ENCODE measurements at places on chromosomes 6 and 20.

DNA sequence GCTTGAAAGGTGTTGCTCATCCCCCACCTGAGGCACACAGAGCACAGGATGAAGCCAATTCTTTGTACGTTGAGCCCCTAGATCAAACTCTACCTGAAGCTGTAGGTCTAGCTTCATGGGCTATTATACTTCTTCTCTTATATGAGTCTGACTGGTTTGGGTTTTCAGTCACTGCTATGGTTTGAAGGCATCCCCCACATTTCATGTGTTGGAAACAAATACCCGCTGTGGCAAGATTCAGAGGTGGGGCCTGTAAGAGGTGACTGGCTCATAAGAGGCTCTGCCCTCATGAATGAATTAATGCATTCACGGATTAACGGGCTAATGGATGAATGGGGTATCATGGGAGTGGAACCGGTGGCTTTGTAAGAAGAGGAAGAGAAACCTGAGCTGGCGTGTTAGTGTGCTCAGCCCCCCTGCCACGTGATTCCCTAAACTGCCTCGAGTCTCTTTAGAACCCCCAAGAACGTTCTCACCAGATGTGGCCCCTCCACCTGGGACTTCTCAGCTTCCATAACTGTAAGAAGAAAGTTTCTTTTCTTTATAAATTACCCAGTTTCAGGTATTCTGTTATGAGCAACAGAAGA is 39.2 kb downstream of the PREX1 start:
- DNase-seq, result no peak

- no peak for DNase-seq
Observed at GRCh38 chr6:71252410-71252809, 36.2 kb upstream of the OGFRL1 start.

- DNase-seq, result no peak
Observed at GRCh38 chr6:147310521-147310920, 106.3 kb downstream of the STXBP5 start.

- no peak for DNase-seq
Observed at GRCh38 chr6:66897576-66897975, 1190.5 kb upstream of the EYS start.

GRCh38 chr20:37955511-37955910 is 52.6 kb downstream of the VSTM2L start:
- DNase-seq, result no peak

GRCh38 chr20:1934156-1934555 is 38.9 kb downstream of the SIRPA start:
- no peak for DNase-seq

GRCh38 chr20:54144847-54145414 is 28.9 kb downstream of the CYP24A1 start:
- DNase-seq, result no peak

GRCh38 chr6:84078335-84078734 is 44.8 kb downstream of the MRAP2 start:
- no peak for DNase-seq

- no peak for DNase-seq
Observed at GRCh38 chr6:37105148-37106050, 64.6 kb upstream of the PIM1 start.

- no peak for DNase-seq
Observed at GRCh38 chr6:42304053-42304712, 86.5 kb upstream of the MRPS10 start.

DNA sequence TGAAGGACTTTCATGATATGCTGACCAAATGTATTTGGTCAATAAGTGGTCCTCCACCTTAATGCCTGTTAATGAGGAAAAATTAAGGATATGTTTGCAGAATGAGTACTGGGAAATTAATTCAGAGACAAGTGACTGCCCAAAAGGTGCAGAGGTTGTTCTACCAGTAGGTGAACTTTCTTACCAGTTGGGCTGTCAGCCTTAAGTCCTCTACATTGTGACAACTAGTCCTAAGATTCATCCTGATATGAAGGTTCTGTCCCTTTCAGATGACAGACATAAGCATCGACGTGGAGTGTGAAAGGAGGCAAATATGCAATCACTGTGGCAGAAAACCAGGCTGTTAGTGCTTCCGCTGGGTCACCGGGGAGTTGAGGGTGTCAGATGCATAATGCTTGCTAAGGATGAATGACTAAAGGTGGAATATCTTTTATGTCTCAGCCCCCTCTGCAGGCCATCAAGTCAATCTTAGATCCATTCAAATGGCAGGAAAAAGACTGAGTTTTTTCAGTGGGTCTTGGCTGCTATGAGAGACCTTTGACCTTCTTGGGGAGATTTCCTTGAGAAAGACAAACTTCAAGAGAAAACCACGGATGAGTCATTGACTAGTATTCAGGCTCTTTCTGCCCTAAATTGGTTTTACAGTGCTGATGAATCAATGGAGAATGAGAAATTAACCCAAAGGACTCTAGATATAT is 226.0 kb downstream of the TPBG start:
- DNase-seq, result no peak

Measured in stimulated activated CD8-positive, alpha-beta memory T cell treated with anti-CD3 and anti-CD28 coated beads, Interleukin-7, amount 100 ng/mL, for 1 hour (primary cell).